DMS 273 treated with DMSO at 0.1 percent for 48 hours (cell line): ENCODE measurements at places on chromosomes 12 and 14.
A peak's percentile ranks its signal among the peaks of the same experiment; 100 is the strongest.

DNA sequence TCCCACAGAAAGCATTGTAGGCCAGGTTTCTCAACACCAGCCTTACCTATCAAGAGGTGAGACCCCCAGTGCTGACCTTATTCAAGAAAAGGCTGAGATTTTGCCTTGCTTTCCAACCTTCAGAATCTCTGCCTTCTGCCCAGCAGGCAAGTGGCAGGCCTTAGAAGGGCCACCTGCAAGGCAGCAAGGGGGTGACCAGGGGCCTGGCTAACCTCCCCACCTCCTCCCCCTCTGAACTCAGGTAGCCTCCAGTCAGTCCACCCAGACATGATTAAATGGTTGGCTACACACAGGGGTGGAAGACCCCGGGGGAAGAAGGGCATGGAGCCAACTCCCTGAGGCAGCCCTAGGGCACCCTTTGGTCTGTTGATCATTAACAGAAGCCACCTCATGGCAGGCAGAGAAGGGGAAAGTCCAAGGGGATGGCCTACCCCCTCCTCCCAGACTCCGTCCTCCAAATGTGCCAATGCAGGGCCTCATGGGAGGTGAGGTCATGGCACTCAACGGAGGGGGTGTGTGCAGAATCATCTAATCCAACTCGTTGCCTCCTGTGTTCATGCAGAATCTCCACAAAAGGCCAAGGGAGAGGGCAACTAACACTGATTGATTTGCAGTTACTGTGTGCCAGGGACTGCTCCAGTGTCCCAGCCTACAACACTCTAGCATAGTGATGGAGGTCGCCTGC lies 8.5 kb downstream of the ZFP36L1 start:
- DNase-seq = no peak

DNA sequence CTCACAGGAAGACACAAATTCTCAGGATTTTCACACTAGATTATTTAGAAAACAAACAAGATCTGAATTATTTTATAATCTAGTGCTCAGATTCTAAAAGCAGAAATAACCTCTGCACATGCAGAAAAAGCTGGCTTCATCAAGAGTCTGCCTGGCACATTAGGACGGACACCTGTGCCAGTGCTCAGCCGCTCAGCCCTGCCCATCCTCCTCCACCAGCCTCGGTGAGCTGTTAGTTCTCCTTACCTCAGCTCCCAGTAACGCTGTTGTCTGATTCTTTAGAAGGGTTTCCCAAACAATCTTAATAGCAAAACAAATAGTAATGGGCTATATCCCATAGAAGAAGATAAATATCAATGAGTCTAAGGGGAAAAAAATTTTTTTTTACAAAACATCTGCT lies 27.7 kb downstream of the DUSP16 start:
- DNase-seq = no peak

- no peak for DNase-seq
Measured at GRCh38 chr14:62329427-62329826, 567.2 kb downstream of the SNAPC1 start.

- no peak for DNase-seq
Measured at GRCh38 chr12:49108958-49109404, 1.7 kb downstream of the LMBR1L start.

- no peak for DNase-seq
Measured at GRCh38 chr12:91250273-91250665, 67.7 kb upstream of the DCN start.

DNA sequence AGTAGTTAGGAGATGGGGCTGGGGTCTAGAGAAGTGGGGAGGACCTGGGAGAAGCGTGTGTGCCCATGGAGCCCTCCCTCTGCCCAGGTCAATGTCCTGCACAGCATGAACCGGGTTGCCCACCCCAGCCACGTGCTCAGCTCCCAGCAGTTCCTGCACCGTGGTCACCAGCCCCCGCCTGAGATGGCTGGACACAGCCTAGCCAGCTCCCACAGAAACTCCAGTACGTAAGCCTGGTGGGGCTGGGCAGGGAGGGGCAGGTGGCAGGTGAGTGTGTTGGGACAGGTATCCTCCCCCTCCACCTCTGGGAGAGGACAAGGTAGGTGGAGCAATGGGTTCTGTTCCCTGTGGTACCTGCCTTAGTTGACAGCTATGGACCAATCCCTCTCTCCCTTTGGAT lies 20.7 kb downstream of the CLSTN3 start:
- DNase-seq = no peak

GRCh38 chr12:19970116-19970515 lies 398.2 kb upstream of the PDE3A start:
- peak; percentile 11 for DNase-seq

DNA sequence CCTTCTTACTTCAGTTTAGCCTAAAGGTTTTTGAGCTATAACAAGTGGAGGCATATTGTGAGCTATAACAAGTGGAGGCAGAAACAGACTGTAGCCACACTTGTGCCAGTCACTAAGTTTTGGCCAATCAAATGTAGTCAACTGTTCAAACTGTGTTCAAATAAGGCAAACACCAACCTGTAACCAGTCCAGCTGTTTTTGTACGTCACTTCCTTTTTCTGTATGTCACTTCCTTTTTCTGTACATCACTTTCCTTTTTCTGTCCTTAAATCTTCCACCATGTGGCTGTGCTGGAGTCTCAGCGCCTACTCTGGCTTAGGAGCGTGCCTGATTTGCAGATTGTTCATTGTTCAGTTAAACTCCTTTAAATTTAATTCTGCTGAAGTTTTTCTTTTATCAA lies 79.7 kb downstream of the FUT8 start:
- no peak for DNase-seq

- no peak for DNase-seq
Measured at GRCh38 chr14:103762541-103762940, 46.9 kb downstream of the ZFYVE21 start.

GRCh38 chr14:68374682-68375081 lies 418.2 kb downstream of the ZFP36L1 start:
- no peak for DNase-seq

DNA sequence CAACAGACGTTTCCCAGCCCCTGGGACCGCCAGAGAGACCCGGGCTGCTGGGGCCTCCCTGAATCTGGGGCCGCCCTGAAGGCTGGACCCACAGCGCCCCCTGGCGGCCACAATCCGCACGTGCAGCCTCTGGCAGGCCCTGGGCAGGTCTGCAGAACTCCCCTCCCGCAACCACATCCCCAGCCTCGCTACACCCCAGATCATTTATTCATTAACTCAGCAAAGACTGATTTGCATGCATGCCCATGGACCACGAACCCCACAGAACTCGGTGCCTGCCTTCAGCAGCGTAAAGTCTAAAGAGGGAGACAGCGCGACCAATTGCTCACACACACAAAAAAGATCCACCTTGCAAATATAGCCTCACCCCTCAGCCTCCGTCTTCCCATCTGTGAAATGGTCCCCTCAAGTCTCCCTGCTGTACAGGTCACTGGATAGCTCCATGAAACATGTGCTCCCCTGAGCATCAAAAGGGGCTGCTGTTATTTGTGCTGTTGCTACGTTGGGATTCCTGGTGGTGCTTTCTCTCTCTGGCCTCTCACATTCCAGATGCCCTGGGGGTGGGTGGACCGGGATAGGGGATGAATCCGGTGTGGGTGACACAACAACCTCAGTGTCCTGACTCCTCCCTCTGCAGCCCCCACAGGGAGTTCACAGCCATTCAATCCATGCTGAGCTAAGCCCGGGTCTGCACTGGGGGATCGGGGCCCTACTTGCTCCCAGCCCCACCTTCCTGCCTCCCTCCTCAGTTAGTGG lies 96.4 kb downstream of the SCARB1 start:
- DNase-seq = no peak

DNA sequence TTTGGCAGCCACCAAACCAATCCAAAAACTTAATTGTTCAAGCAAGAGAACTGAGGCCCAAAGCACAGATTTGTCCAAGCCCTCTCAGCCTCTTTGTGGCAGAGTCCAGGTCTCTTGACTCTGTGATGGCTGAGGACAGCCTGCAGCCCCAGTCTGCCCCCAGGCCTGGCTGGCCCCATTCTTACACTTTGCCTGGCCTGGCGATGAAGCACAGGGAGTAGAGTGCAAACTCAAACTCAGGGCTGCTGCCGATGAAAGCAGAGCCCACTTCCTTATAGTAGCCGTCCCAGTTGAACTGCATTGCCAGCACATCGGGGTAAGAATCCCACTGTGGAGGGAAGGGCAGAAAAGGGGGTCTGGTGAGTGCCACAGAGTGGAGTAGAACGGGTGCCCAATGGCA lies 5.6 kb upstream of the RPAP3 start:
- DNase-seq = no peak

DNA sequence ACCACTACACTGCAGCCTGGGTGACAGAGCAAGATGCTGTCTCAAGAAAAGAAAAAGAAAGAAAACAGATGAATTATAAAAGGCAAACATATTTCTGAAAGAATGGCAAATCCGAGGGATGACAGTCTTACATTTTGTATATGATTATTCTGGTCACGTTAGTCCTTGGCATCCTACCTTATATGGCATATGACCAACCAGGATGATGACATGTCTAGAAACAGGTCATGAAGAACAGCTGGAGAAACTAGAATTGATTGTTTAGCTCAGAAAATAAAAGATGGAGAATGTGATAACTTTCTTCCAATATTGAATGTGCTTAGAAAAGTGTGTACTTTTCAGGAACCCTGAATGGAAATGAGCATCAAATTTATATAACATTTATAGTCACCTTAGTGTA lies 19.2 kb downstream of the SLC2A14 start:
- DNase-seq = no peak

- DNase-seq = no peak
Measured at GRCh38 chr12:129534966-129535750, 368.7 kb downstream of the TMEM132D start.

DNA sequence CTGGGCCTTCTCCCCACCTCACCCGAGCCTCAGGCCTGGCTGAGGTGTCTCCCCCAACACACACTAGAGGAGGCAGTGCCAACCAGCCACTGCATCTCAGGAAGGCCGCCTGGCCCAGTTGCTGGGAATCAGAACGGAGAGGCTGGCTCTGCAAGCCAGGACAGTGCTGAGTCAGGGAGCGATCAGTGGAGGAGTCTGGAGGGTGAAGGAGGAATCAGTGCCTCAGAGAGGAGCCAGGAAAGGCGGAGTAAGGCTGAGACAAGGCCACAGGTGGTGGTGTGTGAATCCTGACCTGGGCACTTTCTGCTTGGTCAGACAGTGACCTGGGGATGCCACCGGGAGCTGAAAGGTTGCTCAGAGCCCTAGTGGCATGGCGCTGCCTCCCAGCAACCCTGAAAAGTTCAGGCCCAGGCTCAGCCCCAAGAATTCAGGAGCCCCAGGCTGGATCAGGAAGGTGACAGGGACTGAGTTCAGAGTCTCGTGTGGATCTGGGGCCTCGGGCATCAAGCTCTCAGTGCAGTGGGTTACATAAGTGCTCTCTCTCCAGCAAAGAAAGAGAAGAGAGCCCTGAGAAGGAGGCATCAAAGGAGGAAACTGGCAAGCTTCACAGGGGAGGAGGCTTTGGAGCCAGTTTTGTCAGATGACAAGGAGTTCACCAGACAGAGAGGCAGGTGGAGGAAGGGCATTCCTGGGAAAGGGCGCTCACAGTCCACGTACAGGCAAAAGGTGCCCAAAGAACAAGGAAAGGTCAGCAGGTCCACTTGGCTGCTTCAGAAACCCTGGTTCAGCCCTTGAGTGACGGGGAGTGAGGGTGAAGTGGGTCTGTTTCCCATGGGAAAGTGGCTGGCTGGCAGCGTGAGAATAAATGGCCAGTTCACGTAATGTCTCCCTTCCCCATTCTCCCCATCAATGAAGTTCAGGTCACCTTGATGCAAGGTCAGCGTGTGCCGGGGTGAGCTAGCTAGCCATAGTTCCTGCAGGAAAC lies 87.8 kb downstream of the ZFP36L1 start:
- DNase-seq = no peak

- no peak for DNase-seq
Measured at GRCh38 chr14:100885617-100886016, 17.9 kb downstream of the RTL1 start.

- DNase-seq = no peak
Measured at GRCh38 chr12:138898-139534, 72.4 kb downstream of the IQSEC3 start.

DNA sequence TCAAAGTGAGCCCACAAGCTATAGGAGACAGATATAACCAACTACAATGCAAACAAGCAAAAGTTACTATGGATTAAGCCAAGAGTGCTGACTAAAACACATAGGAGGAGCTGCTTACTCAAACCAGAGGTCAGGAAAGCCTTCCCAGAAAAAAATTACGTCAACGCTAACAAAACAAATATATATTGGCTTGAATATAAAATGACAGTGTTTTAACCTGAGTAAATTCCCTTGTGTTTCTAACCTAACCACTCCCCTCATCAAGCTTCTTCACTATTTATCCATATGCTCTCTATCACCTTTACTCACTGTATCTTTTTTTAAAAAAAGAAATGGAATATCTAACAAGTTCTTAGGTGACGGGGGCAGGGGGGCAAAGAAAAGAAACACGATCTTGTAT lies 115.9 kb downstream of the MED13L start:
- DNase-seq = no peak

DNA sequence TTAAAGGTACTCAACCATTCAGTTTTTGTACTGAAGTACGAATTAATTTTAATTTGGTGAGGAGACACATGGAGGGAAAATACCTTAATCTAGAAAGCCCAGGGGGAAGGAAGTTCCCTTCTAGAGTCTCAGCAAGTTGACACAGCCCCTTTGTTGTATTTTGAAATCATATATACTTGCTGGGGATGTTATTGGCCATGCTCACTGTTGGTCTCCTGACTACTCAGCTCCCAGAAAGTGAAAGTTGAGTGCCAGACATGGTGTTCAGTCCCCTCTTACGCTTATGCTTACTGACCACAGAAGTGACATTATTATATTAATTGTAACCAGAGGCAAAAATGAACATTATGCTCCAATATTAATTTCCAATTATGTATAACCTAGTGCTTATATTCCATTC lies 28.1 kb downstream of the ARF6 start:
- DNase-seq = no peak

DNA sequence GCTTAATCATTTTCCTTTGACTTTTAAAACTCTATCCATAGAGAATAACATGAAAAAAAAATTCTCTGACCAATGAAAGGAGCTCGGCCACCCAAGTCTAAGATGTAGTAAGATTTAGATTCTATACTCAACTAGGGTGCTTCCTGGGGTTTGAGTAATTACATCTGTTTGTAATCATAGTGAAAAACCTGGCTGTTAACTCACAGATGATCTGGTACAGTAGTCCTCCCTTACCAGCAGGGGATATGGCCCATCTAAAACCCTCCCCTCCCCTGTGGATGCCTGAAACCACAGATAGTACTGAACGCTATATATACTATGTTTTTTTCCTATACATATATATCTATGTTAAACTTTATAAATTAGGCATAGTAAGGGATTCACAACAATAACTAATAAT lies 89.2 kb downstream of the DAAM1 start:
- no peak for DNase-seq

- no peak for DNase-seq
Measured at GRCh38 chr14:81765651-81766275, 232.1 kb upstream of the SEL1L start.

DNA sequence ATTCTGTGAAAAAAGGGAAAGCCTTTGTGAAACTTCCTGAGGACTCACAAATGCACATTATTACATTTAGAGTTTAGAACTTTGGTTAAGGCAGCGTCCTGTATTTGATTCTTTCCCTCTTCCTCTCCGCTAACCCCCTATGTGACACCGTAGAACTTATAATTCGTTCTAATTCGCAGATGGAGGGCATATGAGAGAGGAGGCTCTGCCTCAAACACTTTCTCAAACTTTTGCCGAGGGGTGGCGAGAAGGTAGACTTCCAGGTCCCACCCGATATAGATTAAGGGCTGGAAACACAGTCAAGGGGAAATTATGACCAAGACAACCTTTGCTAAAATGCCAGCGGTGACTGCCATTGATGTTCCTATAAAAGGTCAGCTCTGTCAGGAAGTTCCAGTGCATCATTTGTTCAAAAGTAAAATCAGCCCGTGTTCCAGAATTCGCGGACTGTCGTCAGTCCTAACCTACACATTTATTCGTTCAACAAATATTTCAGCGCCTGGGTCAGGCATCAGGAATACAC lies 904 bp upstream of the PAPOLA start:
- no peak for DNase-seq
